ENCODE measurements at places on chromosomes 16 and 17.

- no peak for DNase-seq
Measured at GRCh38 chr16:17850581-17851250, 380.0 kb upstream of the XYLT1 start.

GRCh38 chr16:58843675-58844074 is 109.6 kb upstream of the GOT2 start:
- DNase-seq, result no peak

- DNase-seq, result no peak
Measured at GRCh38 chr16:79188115-79188738, 412.3 kb downstream of the MAF start.

DNA sequence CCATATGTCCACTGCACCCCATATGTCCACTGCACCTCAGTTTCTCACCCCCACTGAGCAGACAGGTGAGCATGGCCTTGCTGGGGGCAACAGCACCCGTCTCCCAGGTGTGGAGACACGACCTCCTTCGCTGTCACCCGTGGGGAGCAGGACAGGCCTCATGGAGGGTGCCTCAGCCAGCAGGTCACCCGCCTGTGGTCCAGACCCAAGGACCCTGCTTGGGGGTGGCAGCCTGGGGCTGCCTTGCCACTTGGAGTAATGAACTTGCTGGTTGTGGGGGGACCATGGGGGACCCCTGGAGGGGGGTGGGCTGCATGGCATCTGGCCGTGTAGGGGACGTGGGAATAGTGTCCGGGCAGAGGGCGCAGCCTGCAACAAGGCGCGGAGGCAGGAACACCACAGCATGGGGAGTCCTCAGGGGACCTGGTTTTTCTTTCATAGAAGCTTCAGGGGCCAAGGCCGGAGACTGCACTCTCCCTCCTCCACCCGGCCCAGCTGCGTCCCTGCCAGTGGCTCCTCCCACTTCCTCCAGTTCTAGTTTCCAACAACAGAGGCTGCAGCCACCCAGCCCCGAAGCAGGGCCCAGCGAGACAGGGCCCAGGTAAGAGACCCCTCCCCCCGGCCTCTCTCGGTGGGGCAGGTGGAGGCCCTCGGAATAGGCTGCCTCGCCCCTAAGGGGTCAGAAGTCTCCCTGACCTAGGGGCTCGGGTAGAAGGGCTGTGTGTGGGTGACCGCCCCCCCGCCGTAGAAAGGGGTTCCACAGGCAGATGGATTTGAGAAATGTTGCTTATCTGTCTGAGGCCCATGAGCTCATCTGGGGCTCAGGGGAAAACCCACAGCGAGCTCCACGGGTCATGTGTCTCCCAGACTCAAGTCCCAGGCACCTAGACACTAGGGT is at the start of gene NHLRC4:
Gene NHLRC4, plus strand, starts transcription at position 531 of the 898 bp plus-strand sequence. CDS start 1,043 bp downstream, outside the sequence.
- peak; percentile 73 for DNase-seq

DNA sequence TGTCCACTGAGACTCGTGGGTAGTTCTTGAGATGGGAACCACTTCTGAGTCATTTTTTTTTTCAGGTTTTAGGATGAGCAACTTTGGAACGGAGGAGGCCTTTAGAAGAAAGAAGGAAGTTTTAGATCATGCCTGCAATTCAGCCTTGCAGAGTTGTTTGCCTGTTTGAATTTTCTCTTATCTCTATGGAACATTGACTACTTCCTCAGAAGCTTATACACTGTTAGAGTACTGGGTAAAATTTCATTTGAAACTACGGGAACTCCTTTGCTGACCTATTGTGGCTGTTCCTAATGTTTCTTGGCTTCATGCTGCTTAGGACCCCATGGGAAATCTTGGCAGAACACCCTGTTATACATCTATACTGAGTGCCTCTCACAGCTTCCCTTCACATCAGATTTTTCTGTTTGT is 70.8 kb downstream of the MAP2K6 start:
- DNase-seq, result no peak

GRCh38 chr16:85579923-85580580 is 33.1 kb upstream of the GSE1 start:
- DNase-seq, result peak; percentile 71

DNA sequence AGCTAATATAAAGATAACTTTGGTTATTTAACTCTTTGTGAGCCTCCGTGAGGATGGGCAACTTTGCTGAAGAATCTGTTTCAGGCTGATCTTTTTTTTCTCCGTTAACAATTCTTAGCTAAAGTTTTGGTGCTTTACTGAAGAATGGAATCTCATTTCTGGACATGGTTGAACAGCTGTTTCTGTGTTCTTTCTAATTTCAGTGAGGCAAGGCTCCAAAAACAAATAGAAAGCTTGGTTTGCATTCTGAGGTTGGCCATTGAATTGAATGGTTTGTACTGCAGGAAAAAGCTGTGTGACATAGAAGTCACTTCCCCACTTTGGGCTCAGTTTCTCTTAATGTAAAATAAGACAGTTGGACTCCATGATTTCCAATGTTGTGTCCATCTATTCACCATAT is 22.3 kb upstream of the HLF start:
- no peak for DNase-seq

DNA sequence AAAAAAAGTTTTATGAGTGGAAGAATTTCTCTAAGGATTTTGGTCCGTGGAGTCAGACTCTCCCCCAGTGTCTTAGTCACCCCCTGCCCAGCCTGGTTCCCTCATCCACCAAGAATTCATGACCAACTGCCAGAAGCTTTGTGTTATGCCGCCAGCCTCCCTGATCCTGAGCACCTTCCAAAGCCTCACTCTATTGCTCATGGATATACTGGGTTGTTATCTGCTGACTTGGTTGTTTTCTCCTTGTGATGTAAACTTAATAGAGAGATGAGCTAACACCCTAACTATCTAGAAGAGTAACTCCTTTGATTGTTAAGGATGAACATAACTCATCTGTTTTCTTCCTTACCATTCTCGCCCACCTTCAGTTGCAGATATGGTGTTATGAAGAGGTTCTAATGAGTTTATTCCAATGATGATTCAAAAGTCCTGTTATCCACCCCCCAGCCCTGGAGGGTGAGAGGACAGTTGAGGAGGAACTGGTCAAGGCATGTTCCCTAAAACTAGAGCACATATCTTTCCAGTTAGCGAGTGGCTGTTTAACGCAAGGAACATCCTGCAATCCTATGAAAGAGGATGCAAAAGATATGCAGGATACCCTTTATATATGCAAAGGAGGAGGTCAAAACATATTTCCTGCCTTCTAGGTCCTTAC is 1.5 kb upstream of the PSMD3 start:
- DNase-seq, result no peak

GRCh38 chr17:12459736-12460135 is 206.0 kb upstream of the MYOCD start:
- no peak for DNase-seq

DNA sequence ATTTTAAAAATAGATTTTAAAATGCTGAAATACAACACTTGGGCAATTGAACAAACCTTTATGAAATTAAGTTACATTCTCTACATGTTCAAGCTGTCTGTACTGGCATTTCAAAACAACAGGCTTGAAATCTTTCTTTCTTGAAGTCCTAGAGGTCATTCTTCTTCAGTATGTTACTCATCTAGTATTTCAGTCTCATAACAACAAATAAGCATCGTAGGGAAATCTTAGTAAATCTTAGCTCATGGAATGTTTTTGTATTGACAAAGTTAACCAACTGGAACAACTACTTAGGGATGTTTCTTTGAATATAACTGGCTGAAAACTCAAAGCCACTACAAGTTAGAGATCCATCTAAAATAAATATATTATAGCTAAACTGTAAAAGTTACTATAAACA is 96.6 kb downstream of the KIF2B start:
- no peak for DNase-seq

DNA sequence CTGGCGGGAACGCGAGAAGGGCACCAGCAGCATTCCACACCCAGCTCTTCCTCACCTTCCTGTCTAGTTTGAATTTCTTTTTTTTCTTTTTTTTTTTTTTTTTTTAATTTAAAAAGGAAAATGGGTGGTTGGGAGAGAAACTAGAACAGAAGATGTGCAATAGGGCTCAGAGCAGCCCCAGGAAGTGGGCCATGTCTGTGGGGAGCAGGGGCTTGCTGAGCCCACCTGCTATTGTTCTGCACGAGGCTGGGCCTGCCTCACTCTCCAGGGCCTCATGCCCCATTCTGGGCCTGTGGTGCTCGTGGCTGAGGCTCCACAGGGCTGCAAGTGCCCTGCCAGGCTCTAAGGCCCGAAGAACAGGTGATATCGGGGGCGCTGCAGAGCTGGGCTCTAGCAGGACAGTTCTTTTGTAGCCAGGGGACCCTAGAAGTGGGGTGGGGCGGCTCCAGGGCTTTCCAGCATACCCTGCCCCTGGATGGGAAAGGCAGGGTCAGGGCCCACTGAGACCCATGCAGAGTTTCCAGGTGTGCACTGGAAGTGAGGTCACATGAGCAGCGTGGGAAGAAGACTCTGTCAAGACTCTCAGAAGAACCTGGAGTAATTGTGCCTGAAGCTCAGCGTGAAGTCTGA is 12.4 kb downstream of the MRPL27 start:
- DNase-seq, result no peak

GRCh38 chr17:61662741-61663140 is 71.7 kb upstream of the NACA2 start:
- DNase-seq, result no peak
